ENCODE measurements at places on chromosomes 16 and 17. TPM values are rescaled to one million over a fixed set of nuclear protein-coding genes. Genes with fewer than 3 reads are reported as not detected.

The EMP2 gene
- total RNA-seq = 25.0 TPM

The KRTAP3-1 gene
- total RNA-seq = not detected

The ATP6V0A1 gene
- 59.9 TPM for total RNA-seq

The ZG16B gene
- total RNA-seq = not detected

The WFDC1 gene
- under 0.01 TPM for total RNA-seq

The NDRG4 gene
- total RNA-seq = 10.2 TPM

The GJD3 gene
- 0.39 TPM for total RNA-seq

Data from subcutaneous preadipocyte (primary cell).